NCI-H345 (cell line): ENCODE measurements at places on chromosomes 3 and 15.

- DNase-seq: no peak
These were observed 31.9 kb downstream of the CEP63 start for GRCh38 chr3:134517791-134518190.

- DNase-seq: no peak
These were observed 3.7 kb downstream of the STARD9 start for GRCh38 chr15:42578984-42579537.

- no peak for DNase-seq
These were observed 706.5 kb upstream of the UBE2E2 start for GRCh38 chr3:22496641-22497040.

DNA sequence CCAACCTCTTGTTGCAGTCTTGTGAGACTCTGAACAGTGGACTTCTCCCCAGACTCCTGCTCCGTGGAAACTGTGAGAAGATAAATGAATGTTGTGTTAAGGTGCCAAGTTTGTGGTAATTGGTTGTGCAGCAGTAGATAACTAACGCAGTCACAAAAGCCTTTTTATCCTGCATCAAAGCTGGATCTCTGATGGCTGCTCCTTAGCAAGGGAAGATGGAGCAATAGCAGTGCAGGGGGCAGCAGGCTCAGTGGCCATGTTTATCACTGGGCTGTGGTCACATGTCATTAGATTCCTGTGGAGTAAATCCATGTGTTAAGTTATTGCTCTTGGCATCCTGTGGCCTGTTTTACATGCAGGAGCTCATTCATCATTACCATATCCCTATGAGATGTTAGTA is 13.5 kb downstream of the CMTM7 start:
- no peak for DNase-seq

GRCh38 chr3:53809764-53810400 is 36.3 kb downstream of the CHDH start:
- no peak for DNase-seq

GRCh38 chr3:34374521-34374920 is 576.1 kb downstream of the PDCD6IP start:
- no peak for DNase-seq

DNA sequence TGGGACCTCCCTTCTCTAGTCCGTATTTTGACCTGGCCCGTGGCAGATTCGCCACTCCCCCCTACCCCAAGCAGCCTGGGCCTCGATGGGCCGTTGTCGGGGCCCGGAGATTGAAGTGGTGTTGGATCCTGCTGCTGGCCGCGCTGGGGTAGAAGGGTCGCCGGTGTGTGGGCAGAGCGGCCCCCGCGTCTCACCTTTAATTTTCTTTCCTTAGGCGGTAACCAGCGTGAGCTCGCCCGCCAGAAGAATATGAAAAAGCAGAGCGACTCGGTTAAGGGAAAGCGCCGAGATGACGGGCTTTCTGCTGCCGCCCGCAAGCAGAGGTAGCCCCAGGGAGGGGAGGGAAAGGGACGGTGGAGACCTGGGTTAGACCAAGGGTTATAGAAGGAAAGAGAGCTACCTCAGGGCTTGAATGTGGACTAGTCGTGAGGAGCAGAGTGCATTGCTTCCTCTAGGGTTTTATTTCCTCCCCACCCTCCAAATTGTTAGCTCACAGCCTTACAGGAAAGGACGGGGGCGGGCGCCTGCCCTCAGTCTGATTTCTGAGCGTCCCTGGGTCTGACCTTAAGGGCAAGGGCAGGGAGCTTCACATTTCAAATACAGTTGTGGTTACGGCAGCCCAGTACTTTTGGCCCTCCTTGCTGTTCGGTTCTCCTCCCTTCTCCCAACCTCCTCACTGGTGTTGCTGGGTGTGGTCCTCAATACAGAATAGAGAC is 799 bp downstream of the SERF2 start:
- DNase-seq: peak; percentile 17

DNA sequence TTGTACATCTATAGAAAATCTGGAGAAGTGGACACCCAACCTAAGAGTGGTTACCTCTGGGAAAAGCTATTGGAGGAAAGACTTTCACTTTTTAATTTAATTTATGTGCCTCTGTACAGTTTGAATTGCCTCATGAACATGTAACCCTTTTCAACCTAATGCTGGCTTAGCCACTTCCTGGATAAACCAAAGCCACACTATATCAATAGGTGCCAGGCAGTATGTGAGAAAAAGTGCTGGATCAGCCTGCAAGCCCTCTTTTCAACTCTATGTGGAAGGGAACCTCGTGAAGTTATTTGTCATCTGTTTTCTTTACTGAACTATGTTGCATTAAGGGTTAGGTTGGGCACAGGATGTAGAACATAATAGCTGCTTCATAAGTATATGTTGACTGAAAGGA is 9.3 kb upstream of the TOPAZ1 start:
- DNase-seq: no peak

- DNase-seq: no peak
These were observed 2.2 kb downstream of the MED12L start for GRCh38 chr3:151087648-151088047.

DNA sequence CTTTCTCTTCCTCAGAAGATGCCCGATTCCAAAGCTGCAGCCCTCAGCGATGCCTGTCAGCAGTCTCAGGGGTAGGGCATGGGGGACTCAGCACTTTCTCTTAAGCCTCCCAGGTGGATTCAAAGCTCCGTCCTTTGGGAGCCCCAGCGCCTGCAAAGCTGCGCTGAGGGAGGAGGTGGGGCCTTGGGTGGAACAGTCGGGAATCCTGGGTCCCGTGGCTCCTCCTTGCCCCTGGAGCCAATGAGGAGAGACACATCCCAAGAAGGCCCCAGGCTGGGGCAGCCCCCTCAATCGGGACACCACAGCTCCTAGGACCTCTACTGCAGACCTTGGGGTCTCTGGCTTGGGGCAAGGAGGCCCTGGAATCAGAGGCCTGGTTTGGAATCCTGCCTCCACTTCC is 227.5 kb upstream of the IGF1R start:
- no peak for DNase-seq

DNA sequence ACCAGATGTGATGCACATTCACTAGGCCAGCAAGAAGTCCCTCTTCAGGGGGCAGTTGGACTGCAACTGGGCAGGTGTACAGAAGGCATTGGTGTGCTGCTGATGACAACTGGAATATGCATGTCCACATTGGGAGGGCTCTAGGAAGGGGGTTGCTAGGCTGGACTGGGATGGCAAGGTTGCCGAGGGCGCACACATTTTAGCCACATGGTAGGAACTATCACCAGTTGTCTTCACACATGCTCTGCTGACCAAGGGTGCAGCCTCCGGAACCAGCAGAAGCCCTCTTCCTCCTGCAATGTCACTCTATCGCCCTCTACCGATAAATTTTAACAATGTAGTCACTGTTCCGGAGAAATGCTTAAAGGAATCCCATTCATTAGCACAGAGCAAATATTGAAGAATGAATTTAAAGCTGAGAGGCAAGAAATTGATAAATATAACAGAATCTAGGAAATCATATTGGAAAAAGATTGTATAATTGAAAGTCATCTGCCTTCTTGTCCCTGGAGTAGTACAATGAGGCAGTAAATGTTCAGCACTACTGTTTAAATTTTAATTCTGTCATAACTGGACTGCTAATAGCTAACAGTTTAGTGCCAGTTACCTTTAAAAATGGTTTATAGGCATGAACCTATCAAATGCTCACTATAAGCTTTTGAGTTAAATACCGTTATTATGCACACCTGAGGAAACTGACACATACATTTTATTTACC is 22.6 kb upstream of the LYSMD4 start:
- peak; percentile 59 for DNase-seq

- DNase-seq: no peak
These were observed 144.4 kb downstream of the DNAJB8 start for GRCh38 chr3:128322030-128323022.

GRCh38 chr15:78923480-78924360 is 21.1 kb downstream of the CTSH start:
- no peak for DNase-seq

DNA sequence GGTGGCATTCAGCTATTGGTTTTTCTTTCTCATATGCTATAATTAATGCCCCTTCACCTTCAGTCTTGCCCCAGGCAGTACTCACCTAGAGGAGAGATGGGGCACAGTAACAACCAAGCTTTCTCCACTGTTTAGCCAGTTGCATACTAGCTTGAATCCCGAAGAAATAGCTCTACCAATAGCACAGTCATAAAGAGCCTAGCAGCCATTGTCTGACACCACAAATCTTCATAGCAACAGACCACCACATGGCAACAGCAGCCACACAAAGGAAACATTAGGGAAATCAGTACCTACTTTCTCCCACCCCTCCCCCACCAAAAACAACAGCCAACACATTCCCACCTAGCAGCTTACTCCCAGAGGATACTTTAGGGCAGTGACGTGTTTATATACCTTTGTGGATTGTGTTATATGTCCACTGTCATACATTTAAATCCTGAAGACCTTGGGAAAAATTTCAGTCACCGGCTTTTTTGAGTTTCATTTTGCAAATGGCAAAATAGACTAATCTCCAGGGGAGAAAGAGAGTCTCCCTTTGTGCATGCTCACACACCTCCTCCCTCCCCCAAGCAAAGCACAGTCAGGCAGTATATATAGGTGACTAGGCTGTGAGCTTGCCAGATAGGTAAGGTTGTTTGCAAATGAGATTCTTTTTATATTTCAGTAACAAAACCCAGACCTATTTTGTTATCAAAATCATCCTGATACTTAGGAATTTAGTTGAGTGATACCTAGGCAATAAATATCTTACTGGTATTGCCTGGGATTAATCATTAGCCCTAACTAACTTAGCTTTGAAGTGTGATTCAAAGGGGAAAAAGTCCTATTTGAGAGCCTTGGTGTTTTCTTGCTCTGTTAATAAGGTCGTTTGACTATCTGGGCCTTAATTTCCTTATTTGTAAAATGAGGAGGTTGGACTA is 140.6 kb downstream of the RBPMS2 start:
- DNase-seq: no peak

GRCh38 chr3:146521394-146521793 is 23.0 kb downstream of the PLSCR1 start:
- DNase-seq: no peak

DNA sequence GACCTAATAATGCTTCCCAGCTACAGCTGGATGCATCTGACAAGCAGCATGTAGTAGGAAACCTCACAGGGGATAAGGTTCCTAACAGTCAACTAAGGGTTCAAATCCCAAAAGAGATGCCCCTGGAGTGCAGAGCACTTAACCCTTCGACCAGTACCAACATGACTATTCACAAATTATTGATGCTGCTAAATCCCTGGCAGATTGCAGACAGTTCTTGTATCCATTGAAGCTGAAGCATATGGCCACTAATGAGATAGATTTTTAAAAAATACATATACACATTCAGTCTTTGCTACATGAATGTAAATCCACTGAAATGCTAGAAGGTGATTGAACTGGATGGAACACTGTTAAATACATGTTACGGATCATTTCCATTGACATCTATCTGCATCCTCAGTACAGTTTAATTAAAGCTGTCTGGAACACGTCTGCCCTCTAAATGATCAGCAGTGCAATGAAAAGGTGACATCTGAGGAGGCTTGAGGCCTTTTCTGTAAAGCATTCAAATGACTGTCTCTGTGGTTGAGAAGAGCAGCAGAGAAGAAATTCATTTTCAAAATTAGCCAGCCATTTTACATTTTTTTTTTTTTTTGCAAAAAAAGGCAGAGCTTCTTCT is 19.5 kb upstream of the NANOGP8 start:
- DNase-seq: no peak

DNA sequence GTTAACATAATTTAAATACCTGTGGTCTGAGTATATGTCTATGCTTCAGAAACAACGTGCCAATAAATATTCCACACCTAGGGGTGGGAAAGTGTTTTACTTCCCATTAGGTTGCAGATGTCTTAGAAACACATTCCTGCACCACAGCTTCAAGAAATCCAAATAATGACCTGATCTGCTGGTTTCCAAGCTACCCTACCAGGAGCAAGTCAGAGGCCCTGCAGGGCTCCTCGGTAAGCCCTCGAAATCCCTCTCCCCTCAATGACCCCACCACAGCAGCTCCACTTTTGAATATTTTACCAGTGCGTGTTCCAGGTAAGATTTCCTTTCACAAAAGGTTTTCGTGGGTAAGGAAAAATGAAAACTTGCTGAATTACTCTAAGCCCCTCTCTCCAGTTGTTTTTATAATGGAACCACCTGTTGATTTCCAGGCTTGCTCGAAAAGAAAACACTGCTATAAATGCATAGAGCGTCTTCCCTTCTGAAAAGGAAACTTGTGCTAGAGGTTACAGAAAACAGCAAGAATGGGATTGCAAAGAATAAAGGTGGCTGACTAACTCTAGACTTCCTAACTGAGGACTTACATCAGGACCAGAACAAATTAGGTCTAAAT is 12.6 kb downstream of the IL12A start:
- no peak for DNase-seq
